ENCODE measurements at places on chromosomes 12 and 14. TPM values are rescaled to one million over a fixed set of nuclear protein-coding genes. Genes with fewer than 3 reads are reported as not detected.

The EIF2S3B gene
- total RNA-seq: 0.38 TPM

The RILPL2 gene
- total RNA-seq: 3.7 TPM

The CCDC175 gene
- total RNA-seq: not detected

The DAO gene
- not detected for total RNA-seq

The ST8SIA1 gene
- total RNA-seq: 0.13 TPM

The SPTB gene
- 1.8 TPM for total RNA-seq

The SLC8A3 gene
- 0.13 TPM for total RNA-seq

The MANSC4 gene
- not detected for total RNA-seq

The AKAP3 gene
- 0.13 TPM for total RNA-seq

The PLEK2 gene
- total RNA-seq: 48.1 TPM

The LGMN gene
- total RNA-seq: 47.6 TPM

The ERP27 gene
- 0.33 TPM for total RNA-seq

The VRTN gene
- total RNA-seq: not detected
